Mesothelial cell of epicardium (in vitro differentiated cells): ENCODE measurements at places on chromosomes 13 and 19.

DNA sequence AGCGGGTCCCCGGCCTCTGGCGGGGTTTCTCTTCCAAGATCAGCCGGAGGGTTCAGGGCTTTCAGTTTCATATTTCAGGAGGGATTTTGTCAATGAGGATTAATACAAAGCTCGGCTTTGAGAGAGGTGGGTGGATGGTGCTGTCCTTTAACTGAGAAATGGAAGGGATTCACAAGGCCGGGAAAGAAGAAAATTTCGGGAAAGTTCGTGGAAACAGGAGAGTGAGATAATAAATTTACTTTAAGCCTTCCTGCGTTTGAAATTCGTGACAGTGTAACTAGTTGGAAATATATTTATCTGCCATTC lies 283 bp upstream of the PARP4 start:
- DNase-seq: no peak

- DNase-seq: no peak
Measured at GRCh38 chr13:73096638-73097037, 37.8 kb downstream of the KLF5 start.

- DNase-seq: no peak
Measured at GRCh38 chr13:65605396-65605795, 1624.7 kb downstream of the PCDH9 start.

GRCh38 chr19:57239982-57240310 lies 486 bp upstream of the ZNF805 start:
- DNase-seq: no peak

- no peak for DNase-seq
Measured at GRCh38 chr19:12913851-12914690, 5.0 kb downstream of the SYCE2 start.

DNA sequence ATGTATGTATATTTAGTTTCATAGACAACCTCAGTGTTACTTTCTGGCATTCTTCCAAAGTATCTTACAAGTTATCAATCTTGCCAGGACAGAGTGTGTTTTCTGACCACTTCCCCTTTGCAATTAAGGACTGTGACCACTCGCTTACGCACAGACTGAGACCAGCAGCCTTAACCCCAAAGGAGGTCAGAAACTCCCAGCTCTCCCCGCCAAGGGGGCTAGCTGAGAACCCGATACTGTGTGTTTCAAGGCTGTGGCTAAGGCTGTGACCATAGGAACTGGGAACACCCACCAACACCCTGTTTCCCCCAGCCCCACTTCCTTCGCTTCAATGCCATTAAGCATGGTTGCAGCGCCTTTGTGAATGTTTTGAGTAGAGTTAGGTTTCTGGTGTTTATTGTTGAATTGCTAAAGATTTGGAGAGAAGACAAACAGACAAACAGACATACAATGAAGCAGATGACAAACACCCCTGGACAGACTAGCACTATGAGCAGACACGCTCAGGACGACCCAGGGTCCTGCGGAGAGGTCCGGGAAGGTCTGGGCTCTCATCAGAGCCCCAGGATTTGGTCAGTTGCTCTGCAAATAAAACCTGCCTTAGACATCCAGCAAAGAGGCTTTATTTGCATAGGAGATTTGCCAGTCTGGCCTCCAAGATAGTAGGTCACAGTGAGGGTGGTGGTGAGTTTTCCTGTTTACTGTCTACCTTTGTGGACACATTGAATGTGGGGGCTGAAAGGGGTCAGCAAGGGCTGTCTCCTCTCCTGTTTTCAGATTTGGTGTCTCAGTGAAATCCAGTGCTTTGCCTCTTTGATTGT lies 25.0 kb upstream of the TNFSF11 start:
- DNase-seq: no peak

- no peak for DNase-seq
Measured at GRCh38 chr13:99993660-99994637, 12.4 kb downstream of the ZIC2 start.
